ENCODE measurements at places on chromosomes 5 and 9.

DNA sequence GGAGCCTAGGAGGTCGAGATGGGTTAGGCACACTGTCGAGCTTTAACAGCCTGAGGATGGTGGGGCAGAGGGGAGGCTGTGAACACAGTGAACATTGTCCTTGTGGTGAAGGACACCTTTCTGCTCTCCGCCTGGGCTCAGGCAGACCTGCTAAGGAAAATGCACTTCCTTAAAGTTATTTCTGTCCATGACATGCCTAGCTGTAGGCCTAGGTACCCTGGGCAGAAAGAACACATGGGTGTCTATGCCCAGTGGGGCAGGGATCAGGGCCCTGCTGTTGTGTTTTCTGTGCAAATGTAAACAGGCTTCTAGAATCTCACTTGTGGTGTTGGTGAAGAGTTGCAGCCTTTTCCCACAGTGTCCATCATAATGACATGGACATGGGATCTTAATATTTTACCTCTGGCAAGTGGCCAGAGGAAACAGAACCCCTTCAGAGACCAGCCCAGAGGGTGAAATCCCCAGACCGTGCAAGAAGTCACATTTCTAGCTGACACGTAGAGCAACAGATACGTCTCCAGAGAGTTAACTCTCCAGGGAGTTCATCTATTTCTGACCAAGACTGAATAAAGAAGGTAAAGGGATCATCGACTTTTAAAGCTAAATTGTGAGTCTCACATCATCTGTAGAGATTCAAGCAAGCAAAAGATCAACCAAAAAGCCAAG, 79.2 kb downstream of the C9orf152 start:
- peak; percentile 48 for DNase-seq

- DNase-seq: no peak
These were observed 53.8 kb downstream of the NR2F1 start for GRCh38 chr5:93636837-93637236.

DNA sequence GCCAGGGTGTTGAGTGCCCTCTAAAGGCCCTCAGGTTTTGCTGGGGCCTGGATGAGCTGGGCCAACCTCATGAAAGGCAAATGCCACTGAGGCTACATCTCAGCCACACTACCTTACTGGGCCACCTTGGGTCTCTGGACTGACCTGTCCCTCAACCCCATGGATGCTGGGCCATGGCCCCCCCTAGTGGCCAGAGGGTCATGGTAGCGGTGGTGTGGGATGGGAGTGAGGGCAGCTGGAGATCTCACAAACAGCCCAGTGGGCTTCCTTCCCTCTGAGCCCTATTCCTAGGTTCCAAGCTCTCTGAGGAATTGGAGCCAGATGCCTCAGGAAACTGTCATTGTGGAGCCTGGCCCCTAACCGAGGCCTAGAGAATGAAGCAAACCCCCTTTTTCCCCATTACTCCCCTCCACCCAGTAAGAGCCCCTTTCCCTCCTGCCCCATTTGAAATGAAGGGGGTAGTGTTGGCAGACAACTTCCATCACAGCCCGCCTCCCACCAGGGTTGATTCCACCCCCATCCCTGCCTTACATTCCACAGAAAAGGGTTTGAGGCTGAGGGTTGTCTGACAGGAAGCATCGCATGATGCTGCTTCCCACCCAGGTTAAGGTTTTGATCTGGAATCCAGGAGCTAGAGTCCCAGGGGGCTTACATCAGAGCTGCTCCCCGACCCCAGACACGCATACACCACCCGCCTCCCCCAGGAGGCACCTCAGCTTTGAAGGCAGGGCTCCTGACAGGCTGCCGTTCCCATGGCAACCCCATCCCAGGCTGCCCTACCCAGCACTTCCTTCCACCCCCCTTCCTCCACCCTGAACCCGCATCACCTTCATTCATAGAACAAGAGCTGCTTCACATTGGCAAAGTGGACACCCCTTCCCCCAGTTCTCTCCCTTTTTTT, 63.9 kb downstream of the PCDH1 start:
- peak; percentile 76 for DNase-seq

DNA sequence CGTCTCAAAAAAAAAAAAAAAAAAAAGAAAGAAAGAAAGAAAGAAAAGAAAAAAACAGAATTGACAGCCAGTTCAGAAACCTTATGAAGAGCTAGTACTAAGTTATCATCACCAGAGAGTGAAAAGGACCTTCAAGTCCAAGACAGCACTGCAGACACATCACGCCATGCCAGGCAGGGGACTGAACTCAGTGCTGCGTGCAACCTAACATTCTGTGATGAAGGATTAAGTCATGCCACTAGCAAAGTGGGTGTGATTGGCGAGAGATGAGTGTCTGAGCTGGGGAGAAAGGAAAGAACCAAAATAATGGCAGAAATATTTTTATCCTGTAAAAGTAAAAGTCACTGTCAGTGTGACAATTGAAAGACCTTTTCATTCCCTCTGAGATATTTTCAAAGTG, 54.7 kb downstream of the MAP1B start:
- no peak for DNase-seq

DNA sequence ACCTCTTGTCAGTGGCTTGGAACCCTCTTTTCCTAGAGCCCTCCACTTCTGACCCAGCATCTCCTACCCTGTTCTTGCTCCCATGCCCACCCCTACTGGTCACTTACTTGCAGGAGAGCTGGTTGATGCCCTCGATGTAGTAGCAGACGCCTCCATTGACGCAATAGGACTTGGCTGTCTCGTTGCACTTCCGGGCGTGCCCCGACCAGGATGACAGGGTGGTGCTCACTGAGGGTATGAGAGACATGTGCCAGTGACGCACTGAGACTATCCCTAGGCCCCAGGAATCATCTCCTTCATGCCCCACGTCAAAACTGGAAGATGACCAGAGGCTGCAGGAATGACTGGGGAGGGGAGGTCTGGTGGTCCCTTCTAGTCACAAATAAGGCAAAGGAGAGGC, 76.0 kb downstream of the PSD2 start:
- DNase-seq: no peak

DNA sequence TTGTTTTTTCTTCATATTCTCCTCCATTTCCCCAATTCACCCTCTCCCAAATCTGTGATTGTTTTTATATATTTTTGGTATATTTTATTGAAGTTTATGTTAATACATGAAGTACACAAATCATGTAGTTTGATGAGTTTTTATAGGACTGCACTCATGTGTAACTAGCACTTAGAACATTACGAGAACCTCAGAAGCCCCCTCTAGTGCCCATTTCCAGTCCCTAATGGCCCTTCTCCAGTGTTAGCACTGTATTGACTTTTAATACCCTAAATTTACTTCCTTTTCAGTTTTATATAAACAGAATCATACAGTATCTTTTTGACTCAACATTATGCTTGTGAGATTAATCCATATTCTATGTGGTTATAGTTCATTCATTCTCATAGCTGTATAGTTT, 18.5 kb upstream of the FKTN start:
- DNase-seq: no peak

Measured in GM10248 (cell line).